ENCODE measurements at places on chromosomes 5 and 9.

- DNase-seq = no peak
These were observed 1.9 kb upstream of the SH3PXD2B start for GRCh38 chr5:172456076-172456722.

DNA sequence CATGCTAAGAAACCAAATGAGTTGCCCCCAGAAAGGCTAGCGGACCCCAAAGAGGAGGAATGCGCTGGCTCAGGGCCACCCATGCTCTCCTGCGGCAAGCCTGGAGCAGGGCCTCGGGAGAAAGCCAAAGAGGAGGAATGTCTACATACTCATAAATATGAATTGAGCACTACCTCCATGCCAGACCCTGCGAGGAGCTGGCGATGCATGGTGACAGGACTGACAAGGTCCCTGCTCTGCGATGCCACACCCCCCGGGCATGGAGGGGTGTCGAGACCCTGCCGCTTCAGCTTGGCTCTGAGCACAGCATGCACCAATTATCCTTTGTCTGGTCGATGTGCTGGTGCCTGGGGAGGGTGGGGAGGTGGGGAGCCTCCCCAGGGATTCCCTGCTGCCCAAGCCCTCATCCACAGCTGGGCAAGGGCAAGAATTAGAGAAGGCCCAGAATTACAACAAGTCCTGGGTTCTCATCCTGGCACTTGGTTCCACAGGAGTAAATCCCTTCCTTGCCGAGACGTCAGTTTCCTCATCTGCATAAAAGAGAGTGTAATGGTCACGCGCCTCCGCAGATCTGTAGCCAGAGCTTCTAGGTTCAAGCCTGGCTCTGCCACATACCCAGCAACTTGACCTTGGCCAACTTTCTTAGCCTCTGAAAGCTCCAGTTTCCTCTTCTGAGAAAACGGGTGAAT, 74.4 kb downstream of the FAM114A2 start:
- DNase-seq = no peak

GRCh38 chr5:144103611-144104485, 66.6 kb downstream of the YIPF5 start:
- DNase-seq = no peak

DNA sequence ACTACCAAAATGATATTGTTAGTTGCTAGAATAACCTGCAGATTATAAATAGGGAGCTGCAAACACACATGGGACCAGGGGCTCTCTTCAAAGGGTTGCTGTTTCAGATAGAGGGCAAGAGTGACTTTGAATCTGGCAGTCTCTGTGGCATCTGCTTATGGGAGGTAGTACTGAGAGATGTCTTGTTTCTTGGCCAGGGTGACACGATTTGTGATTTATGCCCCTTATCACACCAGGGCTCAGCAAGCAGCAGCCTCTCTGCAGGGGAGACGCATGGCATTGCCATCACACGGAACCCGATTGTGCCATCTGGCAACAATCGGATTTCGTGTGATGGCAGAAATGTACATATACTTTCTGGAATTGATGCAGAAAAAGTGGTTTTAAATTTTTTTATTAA, 615.6 kb downstream of the ZNF608 start:
- no peak for DNase-seq

- DNase-seq = no peak
These were observed 183.3 kb downstream of the SEMA5A start for GRCh38 chr5:9362600-9362999.

Data from choroid plexus epithelial cell (primary cell).